NCI-H2227 treated with DMSO at 0.1 percent for 48 hours (cell line): ENCODE measurements at places on chromosomes 1 and 21.

DNA sequence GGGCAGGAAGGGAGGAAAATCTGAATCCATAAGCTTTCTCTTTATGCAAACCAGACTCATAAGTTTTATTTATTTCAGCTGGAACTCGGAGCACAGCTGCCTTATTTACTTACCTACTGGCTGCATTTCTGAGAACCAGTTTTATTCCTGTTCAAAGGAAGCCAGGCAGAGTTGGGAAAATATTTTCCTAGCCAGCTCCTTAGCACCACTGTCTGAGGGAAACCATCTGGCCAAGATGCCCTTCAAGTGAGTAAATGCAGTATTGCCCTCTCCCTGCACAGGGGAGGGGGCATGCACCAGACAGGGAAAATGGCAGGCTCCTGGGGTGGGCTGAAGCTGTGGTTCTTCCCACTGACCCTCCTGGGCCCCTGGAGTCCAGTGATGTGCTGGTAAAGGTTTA, 28.9 kb upstream of the FMOD start:
- no peak for DNase-seq

GRCh38 chr1:166128195-166128594, 38.6 kb downstream of the FAM78B start:
- DNase-seq: no peak

GRCh38 chr1:185279571-185279970, 37.5 kb downstream of the IVNS1ABP start:
- DNase-seq: no peak

DNA sequence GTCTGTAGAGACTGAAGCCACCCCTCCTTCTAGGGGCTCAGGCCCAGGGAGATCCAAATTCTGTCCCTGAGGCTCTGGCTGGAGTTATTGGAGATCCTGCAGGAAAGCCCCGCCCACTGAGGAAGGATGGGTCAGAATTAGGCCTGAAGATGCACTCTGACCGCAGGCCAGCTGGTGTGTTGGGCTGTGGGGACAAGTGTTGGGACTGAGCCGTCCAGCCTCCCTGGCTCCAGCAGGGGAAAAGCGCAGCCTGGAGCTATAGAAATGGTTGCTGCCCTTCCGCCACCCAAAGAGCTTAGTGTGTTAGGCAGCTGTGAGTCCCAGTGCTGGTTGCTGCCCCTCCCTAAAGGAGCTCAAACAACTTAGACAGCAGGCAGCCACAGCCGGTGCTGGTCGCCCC, 33.0 kb upstream of the PRRX1 start:
- no peak for DNase-seq

DNA sequence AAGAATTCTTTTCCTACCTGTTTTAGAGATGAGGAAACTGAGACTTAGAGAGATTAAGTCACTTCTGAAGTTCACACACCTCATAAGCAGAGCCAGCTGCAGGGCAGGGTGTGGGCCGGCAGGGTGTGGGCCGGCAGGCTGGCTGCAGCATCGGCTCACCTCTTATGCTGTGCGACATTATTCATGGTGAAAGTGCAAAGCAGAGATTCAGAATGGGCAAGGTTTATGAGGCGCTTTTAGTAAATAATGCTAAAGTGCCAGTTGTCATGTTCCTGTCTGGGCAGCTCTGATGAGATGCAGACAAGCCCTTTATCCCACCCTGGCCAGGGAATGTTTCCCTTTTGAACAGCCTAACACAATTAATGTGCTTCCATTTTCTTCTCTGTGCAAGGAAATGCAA, 14.6 kb downstream of the MAB21L3 start:
- DNase-seq: no peak

DNA sequence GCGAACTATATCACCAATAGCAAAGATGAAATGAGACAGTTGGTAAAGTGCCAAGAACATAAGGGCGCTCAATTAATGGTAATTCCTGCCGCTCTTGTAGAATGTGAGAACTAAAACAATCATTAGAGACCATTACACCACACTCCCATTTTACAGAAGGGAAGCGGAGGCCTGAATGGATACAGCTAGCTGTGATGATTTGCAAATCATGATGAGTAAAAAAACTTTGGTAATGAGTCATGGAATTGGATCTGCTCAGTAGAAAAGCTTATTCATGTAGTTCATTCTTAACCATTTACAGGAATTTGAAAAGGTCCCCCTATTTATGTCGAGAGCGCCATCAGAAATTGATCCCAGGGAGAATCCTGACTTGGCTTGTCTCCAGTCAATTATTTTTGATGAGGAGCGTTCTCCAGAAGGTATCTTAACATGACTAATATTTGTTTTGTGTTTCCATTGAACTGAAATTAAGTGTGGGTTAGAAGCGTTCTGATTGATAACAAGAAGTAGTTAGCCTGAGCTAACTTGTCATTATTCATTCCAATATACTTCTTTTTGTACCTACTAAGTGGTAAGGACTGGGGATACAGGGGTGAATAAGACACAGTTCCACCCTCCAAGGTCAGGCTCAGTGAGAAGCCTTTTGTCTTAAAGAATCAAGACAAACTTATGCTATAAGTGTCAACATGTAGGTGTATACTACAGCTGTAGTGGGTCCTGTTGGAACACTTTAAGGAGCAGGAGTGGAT, 812 bp downstream of the TTC4 start:
- no peak for DNase-seq

GRCh38 chr1:159699653-159700052, 14.7 kb downstream of the CRP start:
- no peak for DNase-seq

DNA sequence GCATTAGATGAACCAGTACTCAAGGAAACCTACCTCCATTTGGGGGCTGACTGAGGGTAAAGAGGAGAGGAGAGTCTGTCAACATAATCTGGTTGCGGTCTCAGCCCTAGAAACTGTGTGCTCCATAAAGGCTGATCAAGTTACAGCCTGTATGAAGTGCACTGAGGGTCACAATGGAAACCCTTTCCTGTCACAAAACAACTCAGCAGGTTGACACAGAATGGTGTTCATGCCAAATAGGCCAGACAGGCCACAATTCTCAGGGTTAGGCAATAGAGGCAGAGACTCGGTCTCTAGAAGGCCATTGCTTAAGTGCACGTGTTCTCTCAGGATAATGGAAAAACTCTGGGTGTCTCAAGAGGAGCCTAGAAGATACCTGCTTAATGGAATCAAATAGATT, 4.1 kb upstream of the ANKRD35 start:
- DNase-seq: no peak

GRCh38 chr1:200362421-200362820, 47.4 kb downstream of the ZNF281 start:
- no peak for DNase-seq

DNA sequence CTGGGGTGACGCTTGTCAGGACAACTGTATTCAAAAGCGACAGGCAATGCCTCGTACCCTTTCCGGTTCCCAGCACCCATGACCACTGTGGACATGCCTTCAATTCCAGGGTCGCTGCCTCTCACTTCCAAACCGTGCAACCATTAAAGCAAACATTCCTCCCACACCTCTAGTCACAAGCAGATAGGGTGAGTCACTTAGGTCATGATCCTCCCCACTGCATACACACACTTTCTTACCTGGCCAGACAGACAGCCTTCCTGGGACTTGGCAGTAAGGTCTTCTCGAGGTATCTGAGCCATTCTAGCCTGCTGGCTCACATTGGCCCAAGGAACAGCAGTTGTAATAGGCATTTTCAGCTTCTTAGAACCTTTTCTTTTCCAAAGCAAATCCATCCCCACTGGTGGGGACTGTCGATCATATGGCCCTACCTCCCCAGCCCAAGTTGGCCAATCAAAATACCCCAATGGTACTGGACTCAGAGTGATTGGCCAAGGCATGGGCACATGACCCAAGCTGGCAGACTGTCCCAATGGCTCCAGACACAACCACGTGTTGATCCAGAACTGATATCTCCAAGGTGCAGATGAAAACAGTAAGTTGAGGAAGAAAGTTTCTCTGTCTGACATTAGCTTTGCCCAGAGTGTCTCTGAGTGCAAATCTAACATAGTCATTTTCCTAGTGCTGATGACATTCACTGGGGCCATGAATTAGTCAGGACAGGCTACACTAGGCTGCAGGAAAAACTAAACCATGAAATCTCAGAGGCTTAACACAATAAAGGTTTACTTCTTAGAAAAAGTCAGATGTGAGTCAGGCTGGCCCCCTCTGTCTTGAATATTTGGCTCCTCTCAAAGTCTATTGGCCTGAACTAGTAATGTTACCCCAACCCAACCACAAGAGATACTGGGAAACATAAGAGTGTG, 113.8 kb downstream of the RRAGC start:
- no peak for DNase-seq

- no peak for DNase-seq
Observed at GRCh38 chr1:1171161-1171545, 2.5 kb upstream of the TTLL10 start.

GRCh38 chr1:213820362-213821149, 167.2 kb upstream of the PROX1 start:
- DNase-seq: no peak

- DNase-seq: no peak
Observed at GRCh38 chr21:35057428-35057827, 8.3 kb upstream of the RUNX1 start.

DNA sequence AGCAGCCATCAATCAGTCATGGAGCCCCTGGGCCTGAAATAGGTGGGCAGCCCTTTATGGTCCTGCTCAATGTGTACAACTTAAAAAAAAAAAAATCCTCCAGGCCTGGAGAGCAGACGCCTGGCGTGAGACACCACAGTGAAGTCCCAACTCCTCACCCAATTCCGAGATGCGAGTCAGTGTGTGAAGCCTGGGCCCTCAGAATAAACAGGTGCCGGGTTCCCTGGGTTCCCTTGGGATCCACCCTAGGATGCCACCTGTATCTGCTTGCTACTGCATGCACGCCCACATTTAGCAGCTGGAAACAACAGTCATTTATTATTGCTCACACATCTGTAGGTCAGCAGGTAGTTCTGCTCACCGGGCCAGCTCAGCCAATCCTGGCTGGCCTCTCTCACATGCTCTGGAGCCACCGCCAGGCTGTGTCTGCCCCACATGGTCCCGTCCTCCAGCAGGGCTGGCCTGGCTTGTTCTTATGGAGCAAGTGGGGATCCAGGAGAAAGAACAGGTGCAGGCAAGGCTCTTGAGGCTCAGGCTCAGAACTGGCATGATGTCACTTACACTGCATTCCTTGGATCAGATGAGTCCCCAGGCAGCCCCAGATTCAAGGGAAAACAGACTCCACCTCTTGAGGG, 172.7 kb downstream of the NPHP4 start:
- DNase-seq: no peak

GRCh38 chr1:43348343-43348808, 10.4 kb upstream of the CDC20 start:
- peak; percentile 83 for DNase-seq

- no peak for DNase-seq
Observed at GRCh38 chr1:234565132-234565531, 44.8 kb downstream of the IRF2BP2 start.

DNA sequence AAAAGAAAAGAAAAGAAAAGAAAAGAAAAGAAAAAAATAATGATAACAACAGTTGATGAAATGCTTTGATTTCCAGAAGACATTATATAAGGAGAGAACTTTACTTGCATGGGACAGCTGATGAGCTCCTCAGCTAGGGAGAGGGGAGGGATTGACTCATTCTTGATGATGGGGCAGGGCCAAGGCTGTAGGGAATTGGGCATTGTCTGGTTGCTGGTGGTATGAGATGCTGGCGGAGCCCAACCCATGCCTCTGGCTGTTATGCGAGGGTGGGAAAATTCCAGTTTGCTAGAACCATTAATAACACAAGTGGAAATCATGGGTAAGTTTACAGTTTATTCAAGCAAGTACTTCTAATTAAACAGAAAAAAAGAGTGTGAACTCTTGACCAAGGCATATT, 36.0 kb upstream of the KIF26B start:
- DNase-seq: no peak

DNA sequence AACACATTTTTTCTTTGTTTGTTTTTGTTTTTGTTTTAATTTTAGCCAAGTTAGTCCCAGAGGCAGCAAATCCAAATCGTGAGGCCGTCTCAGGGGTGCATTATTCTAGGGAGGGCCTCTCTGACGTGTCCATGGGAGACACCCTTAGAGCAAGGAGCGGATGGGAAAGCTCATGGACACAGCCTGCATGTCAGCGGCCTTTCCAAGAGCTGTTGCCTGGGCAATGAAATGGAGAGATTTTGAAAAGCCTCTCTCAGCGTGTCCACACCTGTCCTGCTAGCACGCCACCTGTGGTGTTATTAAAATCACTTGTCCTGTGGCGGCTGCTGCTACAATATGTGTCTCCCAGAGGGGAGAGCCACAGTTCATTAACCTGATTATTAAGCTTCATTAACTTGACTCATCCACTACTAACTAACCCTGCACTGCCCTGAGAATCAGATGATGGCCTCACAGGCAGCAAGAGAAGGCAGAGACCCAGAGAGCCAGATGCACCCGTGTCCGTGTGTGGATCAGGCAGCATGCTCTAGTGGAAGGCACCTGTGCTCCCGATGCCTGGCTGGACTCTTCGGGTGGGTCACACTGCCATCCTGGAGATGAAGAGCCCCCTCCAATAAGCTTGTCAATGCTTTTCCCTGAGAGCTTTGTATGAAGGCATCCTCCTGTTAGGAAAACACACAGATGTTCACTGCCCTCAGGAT, 133.3 kb downstream of the PGBD5 start:
- DNase-seq: no peak
